ENCODE measurements at places on chromosomes 4 and X.

- no peak for DNase-seq
These were observed 72.5 kb downstream of the SLC16A2 start for GRCh38 chrX:74493806-74494205.

GRCh38 chr4:31071508-31072486 lies 351.6 kb downstream of the PCDH7 start:
- DNase-seq = no peak

DNA sequence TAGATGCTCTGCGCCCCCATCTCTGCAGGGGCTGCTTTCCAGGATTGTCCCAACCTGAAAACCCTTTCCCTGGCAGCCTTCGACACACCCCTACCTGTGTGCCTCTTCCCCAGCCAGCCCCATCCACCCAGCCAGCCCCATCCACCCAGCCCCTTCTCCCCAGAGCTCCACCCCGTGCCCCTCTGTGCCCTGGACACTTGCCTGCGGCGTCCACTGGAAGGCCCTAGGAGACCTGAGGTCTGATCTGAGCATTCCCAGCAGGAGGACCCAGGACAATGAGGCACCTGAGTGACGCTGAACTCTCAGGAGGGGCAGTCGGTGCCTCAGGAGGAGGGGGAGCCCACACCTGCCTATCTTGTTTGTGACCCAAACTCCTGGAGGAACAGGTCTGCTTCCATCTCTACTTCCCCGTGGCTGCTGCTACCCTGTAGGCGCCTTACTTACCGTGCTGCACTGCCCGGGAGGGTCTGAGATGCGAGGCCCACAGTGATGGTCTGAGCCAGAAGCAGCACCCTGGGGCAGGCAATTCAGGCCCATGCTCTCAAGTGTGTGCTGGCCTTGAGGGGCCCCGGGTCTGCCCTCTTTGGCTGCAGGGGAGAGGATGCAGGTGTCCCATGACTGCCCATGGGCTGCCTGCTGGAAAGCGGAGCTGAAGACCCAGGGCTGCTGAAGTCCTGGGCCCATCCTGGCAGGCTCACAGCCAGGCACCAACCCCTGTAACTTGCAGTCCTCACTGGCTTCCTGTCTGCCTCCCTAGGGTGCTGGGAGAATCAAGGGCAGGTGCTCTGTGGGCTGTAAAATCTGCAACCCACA lies 4.9 kb downstream of the LRPAP1 start:
- no peak for DNase-seq

DNA sequence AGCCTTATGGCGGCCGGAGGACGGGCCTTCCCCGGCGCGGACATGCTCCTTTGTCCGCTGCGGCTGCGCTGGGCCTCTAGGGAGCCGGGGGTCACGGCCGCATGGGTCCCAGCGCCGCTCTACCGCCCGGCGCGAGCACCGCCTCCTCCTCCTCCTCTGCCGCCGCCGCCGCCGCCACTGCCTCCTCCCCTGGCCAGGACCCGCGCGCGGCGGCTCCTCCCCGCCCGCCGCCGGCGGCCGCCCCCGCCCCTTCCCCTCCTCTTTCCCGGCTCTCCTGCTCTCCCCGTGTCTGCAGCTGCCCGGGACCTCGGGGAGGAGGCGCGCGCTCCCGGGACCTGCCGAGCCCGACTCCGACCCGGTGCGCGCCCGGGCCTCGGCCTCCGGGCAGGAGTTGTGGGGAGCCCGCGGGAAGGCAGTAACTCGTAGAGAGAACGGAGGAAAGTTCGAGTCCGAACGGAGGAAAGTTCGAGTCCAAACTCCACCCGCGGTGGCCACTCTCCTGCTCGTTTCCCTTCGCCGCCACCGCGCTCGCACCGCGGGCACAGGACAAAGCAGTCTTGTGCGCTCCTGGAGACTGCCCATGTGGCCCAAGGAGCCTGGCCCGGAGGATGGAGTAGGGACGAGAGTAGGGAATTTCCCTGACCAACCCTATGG lies at the start of gene ADGRA3:
Gene ADGRA3 (minus strand): TSS at position 179 of the 654 bp plus-strand sequence. CDS start 282 bp downstream, outside the sequence.
- no peak for DNase-seq

DNA sequence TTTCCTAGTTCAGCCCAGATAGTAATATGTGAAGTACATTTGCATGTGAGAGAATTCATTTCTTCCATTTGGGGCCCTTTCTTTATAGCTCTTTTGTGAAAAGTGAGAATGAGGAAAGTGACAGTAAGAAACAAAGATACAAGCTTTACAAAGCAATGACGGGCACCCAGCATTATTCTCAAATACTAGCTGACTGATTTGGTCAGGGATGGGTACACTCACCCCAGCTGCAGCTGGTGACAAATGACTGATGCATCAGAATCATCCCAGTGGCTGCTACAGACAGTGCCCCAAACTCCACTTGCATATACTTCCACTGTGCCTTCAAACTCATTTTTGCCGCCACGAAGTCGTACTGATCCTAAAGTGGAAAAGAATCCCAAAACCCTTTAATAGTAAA lies 14.8 kb downstream of the PRSS12 start:
- DNase-seq = no peak

- no peak for DNase-seq
These were observed 915.4 kb downstream of the CENPC start for GRCh38 chr4:66629927-66630326.

DNA sequence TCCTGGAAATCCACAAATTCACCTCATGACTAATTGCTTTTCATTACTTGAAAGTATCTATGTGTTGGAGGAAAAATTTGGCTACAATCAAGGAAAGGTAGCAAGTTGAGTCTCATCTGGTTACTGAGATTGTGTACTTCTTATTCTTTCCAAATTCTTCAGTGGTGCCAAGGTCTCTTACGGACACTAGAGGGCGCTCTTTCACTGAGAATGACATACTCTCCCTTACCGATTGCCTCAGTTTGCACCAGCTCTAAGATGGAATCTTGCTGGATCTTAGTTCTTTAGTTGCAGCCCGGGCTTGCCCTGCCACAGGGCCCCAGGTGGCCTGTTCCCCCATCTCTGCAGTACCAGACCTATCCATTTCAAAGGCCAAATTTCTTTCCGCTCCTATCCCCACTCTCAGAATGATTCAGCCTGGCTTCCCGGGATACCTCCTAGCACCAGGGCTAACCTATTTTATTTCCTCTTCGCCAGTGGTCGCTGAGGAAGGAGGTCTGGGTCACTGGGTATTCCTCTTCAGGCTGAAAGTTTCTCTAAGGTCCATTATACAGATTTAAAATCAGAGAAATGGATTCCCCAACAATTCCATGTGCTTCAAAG lies 24.6 kb upstream of the GPR50 start:
- no peak for DNase-seq

- DNase-seq = no peak
These were observed 217.3 kb upstream of the GK2 start for GRCh38 chr4:79625361-79625760.

GRCh38 chr4:27684610-27685011 lies 824.0 kb downstream of the STIM2 start:
- DNase-seq = no peak

GRCh38 chrX:7242613-7243012 lies 94.7 kb upstream of the PUDP start:
- DNase-seq = no peak

All from omental fat pad (tissue), 4 donors.